CD4-positive, alpha-beta T cell treated with Interleukin-6 at 100 ng/mL for 8 hours (primary cell): ENCODE measurements at places on chromosomes 3 and 15.

DNA sequence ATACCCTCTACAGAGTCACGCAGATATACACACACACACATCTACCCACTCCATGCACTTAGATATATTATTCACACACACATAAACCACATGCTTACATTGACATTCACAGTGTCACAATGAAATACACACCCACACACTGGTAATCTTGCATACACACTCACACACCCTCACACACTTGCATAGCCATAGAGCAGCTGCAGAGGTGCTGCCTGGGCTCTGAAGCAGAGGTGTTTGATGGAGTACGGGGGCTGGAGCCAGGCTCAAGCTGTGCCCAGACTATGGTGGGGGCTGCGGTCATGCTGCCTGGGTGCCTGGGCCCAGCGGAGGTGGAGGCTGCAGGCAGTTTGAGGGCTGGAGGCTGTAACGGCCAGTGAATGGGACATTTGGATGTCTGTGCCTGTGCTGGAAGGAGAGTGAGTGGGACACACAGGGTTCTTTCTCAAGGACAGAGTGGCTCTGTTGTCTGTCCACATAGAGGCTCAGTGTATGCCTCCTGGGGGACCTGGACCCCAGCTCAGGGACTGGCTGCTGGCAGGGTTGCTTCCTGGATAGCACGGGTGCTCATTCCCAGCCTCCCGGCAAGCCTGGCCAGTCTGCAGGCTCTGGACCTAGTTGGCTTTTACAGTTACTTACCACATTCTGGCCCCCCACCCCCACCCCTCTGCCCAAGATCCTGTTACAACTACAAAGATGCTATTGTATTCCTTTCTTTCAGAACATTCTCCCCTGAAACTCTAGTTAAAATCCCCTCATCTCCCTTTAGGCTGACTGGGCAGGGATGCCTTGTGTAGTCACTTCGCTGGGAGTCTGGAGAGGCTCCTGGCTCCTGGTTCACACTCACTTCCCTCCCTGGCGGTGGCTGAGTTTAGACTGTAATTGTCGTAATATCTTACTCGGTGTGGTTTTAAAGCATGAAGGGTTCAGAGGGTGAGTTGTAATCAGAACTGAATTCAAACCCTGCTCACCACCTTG lies 12.5 kb downstream of the GASK1A start:
- DNase-seq, result no peak

DNA sequence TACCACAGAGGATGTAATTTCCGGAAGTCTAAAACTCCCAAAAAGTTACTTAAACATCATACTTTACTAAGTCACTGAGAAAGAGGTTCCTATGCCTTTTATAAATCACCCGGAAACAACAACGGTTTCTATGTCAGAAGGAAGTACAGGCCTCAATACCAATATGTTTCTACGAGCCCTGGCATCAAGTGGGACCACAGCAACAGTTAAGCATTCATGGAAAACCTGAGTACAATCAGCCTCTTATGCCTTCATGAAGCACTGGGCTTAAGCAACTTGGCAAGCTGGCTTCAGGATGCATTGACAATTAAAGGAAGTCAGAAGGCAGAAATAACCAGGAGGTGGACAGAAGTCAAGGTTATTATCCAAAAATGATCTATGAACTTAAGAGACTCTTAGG lies 19.1 kb upstream of the B3GNT5 start:
- no peak for DNase-seq

GRCh38 chr15:29182590-29182989 lies 87.0 kb downstream of the NSMCE3 start:
- DNase-seq, result no peak

DNA sequence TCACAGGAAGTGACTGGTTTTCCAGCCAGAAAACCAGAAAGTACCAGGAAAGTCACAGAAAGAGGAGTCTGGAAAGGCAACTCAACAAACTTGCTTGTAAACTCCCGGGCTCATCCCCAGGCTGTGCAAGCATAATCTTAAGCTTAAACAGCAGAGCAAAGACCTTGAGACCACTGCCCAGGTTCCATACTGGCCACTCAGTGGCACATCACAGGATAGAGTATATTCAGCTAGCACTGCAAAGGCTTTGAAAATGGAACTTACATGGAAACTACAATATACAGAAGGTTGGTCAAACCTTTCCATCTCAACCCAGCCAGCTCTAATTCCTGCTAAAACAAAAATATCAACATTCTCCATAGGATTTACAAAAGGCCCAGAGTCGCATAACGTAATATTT lies 20.1 kb downstream of the DMXL2 start:
- no peak for DNase-seq

DNA sequence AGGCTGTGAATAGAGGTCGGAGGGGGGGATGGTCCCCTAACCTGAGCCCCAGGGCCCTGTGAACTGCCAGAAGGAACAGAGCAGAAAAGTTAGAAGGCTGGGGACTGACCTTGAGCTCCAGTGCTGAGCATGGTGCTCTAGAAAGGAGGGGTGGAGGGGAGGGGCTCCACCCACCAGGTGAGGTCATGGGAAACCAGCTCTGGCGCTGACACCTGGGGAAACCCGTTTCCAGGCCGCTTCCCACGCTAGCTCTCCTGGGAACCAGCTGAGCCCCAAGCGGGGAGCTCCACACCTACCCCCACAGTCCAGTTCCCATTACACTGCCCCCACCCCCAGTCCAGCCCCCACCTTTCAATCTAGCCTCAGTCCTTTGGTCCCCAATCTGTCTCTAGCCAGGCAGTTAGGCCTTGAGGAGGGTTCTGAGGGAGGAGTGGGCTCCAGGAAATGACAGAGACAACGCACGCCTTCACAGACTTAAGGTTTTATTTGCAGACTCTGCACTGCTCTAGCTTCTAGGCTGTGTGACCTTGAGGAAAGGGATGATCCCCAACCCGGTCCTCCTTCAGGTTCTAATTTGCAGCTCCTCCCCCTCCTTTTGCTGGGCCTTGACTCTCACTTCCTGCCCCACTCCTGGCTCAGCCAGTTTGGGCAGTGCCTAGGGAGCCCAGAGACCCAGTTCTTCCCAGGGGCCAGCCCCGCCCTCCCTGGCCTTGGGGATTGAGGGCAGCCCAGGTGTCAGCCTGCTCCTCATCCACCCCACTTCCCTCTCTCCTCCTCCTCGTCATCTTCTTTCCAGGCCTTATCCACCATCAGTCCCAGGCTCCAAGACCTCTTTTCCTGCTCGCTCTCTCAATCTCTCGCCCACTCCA lies 2.1 kb downstream of the RHOV start:
- DNase-seq, result no peak

DNA sequence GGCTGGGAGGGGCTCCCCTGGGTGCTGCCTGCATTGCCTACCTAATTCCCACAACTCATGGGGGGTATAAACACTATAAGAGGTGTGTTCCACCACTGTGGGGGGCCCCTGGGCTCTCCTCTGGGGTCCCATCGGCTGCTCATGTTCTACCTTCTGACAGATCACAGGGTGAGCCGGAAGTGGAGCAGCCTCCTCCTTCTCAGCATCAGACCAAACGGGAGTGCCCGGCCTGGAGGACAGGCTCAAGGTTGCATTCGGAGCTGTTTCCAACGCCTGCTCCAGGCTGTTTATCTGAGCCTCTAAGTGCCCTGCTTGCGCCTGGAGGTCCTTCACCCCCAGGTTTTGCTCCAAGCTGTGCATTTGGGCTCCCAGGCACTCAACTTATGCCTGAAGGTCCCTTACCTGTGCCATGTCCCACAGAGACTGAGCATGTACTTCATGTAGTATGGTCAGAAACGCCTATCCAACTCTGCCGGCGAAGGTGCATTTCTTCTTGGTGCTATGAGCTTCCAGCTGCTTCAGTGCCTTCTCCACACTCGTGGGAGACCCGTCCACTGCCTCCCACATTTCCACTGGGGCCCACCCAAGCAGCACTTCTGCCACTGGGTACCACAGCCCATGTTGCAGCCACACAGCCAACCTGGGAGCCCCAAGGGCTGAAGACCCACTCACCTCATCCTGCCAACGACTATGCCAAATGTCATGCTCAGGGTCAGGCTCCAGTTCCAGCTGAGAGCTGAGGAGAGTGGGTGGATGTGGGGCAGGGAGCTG lies 232.1 kb downstream of the IGSF11 start:
- no peak for DNase-seq
